Cortex of kidney (tissue), 1 donor: ENCODE measurements at places on chromosomes 2 and 18.

DNA sequence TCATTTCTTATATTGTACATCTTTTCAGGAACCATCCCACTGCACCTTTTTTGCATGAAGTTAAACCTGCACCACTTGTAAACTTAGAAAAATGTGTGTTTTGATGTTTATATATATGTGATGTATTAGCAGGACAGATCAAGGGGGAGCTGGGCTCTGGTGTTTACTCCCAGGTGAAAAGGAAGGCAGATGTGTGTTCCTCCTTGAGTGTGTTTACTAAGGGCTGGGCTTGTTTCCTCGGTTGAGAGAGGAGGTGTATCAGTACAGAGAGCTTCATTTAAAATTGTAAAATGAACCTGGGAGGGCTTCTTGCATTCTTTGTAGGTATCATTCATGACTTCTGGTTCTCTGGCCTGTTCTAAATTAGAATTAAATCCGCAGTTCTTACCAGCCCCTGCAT lies 14.8 kb downstream of the LPIN1 start:
- no peak for DNase-seq

GRCh38 chr2:42844366-42844765 lies 52.0 kb upstream of the HAAO start:
- no peak for DNase-seq

DNA sequence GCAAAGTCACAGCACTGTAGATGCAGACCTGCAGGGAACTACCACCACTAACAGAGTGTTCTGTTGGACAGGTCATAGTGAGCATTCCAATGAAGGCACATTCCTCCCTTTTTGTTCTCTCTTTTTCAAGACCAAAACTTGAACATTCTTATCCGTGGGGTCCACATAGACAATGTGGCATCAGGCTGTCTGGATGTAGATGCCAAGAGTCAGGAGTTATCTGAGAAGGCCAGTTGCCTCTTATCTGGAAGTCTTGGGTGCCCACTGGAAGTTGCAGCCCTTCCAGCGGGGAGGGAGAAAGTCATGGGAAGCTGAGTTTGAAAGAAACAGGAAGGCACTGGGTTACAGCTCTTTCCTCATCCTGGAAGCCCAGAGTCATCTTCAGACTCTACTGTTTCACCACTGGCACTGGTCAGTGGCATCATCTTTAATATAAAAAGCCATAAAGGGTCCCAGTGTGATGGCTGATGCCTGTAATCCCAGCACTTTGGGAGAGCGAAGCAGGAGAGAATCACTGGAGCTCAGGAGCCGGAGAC lies 61.4 kb downstream of the FAM161A start:
- no peak for DNase-seq

DNA sequence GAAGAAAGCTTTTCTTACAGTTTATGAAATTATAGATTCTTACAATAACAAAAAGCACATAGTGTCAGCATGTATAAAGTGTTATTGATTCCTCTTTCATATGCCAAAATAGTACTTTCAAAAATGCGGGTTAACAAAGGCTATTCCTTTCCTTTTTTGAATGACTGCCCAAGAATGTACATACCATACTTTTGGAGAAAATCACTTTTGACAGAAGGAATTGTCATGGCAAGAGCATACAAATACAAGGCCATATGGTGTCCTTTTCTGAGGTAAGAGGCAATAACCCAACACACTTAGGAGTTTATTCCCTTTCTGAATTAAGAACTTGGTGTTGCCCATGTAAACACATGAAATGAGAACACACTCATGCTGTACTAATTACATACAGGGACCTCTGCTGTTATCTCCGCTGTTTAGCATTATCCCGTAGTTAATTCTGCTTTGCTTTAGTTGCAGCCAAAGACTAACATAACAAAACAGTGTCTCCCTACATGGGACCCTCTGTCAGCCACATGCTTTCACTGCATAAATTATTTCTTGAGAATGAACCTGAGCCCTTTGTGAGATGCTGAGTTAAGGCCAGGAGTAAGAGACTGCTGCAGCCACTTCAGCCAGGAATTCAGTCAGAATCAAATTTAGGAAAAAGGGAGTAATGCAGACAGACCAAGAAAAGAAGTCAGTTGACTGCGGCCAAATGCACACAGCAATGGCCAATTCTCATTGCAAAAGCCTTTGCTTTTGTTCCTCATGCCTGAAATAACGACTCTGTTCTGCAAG lies 67.0 kb downstream of the CDH2 start:
- no peak for DNase-seq

GRCh38 chr2:190791976-190792575 lies 88.5 kb upstream of the GLS start:
- DNase-seq = no peak

GRCh38 chr2:227180770-227181169 lies 16.3 kb downstream of the COL4A3 start:
- DNase-seq = no peak

DNA sequence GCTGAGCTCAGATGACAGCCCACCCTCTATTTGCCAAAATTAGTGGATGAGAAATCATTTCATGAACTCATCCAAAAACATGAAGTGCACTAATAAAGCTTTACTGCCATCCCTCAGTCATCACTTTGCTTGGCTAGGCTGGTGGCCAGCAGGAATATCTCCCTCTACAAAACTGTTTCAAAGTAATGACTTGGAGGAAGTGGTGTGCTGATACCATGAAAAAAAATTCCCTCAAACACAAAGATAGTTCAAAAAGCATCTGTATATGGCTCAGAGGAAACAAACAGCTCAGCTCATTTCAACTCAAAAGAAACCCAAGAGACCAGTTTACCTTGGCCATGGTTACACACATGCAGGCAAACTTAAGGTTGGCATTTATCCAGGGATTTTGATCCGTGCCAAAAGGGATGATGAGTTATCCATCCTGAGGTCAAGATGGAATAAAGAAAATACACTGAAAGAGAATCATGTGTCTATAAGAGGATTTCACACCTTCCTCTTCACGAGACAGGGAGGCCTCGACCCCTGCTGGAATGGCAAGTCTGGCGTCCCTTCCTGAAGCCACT lies 18.4 kb upstream of the WIPF1 start:
- DNase-seq = no peak

DNA sequence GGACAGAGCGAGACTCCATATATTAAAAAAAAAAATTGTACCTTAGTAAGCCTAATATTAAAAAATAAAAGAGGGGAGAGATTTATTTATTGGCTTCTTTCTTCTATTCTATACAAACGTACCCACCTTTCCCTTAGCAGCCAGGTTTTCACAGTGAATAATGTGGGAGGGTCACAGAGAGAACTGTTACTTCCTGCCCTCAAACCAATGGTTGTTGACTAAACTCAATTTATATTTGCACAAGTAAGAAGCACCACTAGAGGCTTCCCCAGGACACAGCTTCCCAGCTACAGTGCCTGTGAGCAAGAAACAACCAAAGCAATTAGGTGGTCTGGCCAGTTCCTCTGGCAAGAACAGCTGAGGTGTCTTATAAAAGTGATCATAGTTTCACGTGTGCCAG lies 28.9 kb upstream of the GALR1 start:
- DNase-seq = no peak
